ENCODE measurements at places on chromosomes 1 and 21.

DNA sequence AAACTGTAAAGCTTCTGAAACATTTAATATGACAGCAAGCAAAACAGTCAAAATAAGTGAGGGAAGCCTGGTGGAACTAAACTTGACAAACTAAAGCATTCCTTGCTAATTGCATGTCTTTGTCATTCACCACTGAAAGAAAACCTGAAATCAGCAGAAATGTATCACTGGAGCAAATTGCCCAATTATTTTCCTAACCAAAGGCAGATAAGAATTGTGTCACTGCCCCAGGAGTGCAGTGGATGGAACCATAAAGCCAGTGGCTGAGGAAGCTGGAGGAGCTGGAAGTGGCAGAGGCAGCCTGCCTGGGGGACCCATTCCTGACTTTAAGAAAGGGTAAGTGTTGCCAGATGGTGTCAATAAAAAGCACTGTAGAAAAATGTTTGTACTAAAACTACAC is 2.7 kb upstream of the SLC30A10 start:
- DNase-seq, result no peak

DNA sequence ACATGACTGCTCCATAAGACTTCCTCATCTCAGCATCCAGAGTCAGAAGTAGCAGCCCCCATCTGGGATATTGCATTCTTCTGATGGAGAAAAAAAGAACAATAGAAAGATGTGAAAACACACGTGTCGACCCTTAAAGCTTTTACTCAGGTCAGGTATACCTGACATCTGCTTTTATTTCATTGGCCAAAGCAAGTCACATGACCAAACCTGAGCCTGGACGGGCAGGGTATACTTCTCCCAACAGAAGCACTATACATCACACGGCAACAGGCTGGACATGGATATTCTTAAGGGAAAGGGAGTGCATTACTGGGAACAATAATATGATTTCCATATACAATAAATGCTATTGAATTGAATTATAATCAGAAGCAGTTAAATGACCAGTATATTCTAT is 243.3 kb downstream of the LMO4 start:
- DNase-seq, result no peak

DNA sequence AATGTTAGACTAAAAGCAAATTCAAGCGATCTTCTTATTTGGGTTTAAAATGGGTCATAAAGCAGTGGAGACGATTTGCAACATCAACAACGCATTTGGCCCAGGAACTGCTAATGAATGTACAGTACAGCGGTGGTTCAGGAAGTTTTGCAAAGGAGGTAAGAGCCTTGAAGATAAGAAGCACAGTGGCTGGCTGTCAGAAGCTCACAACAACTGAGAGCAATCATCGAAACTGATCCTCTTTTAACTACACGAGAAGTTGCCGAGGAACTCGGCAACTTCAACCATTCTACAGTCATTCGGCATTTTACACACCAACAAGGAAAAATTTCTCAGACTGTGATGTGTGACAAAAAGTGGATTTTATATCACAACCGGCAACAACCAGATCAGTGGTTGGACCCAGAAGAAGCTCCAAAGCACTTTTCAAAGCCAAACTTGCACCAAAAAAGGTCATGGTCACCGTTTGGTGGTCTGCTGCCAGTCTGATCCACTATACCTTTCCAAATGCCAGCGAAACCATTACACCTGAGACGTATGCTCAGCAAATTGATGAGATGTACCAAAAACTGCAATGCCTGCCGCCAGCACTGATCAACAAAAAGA is 47.9 kb downstream of the ASH1L start:
- DNase-seq, result no peak

- DNase-seq, result no peak
These were observed 2.7 kb upstream of the PTPN22 start for GRCh38 chr1:113874012-113874879.

GRCh38 chr1:18348354-18348753 is 132.4 kb upstream of the KLHDC7A start:
- DNase-seq, result no peak

- no peak for DNase-seq
These were observed 20.3 kb upstream of the C2CD2 start for GRCh38 chr21:41973861-41974751.

- DNase-seq, result no peak
These were observed 10.0 kb downstream of the PLA2G2D start for GRCh38 chr1:20109223-20109856.

DNA sequence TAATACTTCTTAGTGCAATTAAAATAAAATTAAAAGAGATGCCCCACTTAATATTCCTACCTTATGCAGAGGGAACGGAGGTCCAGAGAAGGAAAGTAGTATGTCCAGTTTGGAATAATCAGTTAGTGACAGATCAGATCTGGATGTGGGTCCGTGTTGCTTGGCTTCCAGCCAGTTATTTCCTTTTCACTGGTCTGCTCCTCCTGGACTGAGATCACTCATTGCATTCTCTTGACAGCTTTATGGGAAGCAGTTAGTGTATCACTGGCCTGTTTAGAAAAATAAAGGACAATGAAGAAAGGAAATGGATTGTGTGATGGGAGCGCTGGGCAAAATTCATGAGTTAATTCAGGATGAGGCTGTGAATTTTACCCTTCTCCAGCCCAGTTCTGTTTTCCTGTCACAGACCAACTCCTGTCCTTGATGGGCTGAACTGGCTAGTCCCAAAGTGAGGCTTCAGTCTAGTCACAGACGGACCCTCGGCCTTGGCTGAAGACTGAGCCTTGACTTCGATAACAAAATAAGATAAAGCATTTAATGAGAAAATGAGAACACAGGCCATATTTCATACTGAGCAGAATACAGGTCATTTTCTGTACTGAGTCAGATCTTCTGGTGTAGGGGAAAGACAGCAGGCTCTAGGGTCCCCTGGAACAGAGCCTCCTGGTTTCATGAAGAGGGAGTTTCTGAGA is 85.2 kb upstream of the TRABD2B start:
- DNase-seq, result no peak

DNA sequence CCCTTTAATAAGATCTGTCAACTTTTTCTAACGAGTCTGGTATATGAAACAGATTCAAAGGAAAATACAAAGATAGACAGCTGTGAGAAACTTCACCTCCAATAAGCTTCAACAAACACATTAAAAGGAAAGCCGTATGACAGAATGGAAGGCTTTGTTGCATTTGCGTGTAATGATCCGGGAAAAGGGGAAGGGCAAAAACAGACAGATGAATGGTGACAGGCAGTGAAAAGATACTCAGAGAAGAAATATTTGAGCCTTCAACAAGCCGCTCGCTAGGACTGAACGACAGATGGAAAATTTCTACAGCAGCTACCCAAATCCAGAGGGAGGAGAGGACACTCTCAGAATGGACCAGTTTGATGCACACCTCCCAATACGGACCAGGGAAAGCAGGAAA is 14.9 kb downstream of the COPA start:
- DNase-seq, result no peak

GRCh38 chr1:29649189-29650040 is 413.1 kb downstream of the PTPRU start:
- no peak for DNase-seq

- no peak for DNase-seq
These were observed 719.0 kb downstream of the RWDD3 start for GRCh38 chr1:95953015-95953414.

DNA sequence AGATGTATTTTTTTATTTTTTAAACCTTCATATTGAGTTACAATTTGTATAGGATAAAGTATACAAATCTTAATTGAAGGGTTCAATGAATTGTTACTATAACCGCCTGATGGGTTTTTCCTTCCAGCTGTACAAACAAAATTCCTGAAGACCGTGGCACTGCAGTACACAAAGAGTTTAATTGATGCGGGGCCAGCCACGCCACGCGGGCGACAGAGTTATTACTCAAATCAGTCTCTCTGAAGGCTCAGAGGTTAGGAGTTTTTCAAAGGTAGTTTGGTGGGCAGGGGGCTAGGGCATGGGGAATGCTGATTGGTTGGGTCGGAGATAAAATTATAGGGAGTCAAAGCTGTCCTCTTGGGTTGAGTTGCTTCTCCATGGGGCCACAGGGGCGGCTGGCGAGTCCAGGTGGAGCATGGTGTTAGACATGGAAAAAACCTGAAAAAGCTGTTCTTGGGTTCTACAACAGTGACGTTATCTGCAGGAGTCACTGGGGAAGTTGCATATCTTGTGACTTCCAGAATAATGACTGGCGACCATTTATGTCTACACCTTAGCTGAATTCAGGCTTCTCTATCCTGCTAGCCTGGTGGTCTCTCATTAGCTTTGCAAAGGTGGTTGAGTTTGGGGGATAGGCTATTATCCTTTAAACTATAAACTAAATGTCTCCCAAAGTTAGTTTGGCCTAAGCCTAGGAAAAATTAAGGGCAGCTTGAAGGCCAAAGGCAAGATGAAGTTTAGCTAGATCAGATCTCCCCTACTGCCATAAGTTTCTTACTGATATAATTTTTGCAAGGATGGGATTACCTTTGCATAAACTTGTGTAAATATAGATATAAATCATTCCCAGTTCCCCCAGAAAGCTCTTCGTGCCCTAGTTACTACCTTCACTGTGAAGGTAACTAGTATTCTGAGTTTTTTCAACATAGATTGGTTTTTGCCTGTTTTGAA is 13.0 kb upstream of the TMEM9 start:
- DNase-seq, result no peak

- no peak for DNase-seq
These were observed 6.3 kb downstream of the JMJD4 start for GRCh38 chr1:227728892-227729143.

DNA sequence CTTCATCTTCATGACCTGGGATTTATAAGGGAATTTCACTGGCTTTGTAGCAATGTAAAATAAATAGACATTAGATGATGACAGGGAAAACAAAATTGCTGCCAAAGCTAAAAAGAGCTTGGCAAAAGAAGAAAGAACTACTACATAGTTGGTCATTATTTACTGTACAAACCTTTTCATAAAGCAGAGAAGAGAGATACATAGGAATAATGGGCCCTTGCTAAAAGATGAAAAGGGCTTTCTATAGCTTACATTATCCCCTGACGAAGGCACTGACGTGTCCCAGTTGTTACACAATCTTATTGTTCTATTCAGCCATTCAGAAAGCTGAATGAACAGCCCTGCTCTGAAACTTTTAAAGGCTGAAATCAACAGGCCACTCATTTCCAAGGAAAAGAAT is 57.1 kb downstream of the ZC3H11B start:
- DNase-seq, result no peak

GRCh38 chr1:191888996-191889622 is 269.2 kb upstream of the RGS18 start:
- no peak for DNase-seq

- DNase-seq, result no peak
These were observed 59.5 kb upstream of the WLS start for GRCh38 chr1:68291688-68292384.

DNA sequence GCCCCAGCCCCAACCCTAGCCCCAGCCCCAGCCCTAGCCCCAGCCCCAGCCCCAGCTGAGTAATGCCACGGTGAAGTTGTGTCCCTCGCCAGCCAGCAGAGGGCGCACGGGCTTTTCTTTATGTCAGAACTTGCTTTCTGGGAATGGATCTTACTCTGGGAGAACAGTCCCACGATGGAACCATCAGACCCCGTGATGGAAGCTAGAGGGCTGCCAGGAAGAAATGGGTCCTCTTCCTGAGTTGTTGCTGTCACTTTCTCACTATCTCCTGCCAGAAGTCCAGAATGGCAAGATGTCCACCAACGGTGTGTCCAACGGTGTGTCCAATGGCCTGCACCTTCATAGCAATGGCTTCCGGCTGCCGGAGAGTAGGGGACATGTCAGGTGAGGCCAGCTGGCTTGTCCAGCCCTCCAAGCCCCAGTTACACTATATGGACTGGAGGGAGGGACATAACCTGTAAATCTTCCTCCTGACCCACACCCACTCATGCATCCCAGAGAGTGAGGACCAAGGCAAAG is 25.1 kb upstream of the TMEM222 start:
- DNase-seq, result peak; percentile 32

DNA sequence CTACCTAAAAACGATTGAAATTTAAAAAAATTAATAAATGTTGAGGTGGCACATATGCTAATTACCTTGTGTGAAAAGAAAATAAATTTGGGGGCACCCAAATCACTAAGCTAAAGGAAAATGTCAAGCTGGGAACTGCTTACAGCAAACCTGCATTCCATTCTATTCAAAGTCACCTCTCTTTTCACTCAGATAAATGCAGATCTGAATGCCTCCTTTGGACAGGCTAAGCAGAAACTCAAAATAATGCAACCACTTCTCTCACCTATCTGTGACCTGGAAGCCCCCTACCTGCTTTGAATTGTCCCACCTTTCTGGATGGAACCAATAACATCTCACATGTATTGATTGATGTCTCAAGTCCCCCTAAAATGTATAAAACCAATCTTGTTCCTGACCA is 628.7 kb downstream of the AMY1C start:
- DNase-seq, result no peak

GRCh38 chr1:84703431-84703830 is 13.2 kb upstream of the SSX2IP start:
- no peak for DNase-seq

DNA sequence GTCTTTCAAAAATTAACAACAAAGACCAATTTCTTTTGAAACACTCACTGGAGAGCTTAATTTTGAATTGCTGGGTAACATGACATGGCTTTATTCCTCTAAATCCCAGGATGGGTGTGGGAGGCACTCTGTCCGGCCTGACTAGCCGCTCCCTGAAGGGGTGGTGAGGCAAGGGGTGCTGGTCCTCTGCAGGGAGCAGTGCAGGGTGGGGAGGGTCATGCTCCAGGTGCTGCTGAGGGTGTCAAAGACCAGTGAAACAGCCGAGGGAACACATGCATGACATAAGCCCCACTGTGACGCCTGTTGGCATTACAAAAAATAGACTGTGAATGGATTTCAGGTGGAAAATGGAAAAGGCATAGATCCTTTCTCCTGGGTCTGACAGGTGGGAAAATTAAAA is 223.7 kb downstream of the VAV3 start:
- no peak for DNase-seq

- DNase-seq, result no peak
These were observed 512.2 kb upstream of the NR5A2 start for GRCh38 chr1:199515261-199515660.

DNA sequence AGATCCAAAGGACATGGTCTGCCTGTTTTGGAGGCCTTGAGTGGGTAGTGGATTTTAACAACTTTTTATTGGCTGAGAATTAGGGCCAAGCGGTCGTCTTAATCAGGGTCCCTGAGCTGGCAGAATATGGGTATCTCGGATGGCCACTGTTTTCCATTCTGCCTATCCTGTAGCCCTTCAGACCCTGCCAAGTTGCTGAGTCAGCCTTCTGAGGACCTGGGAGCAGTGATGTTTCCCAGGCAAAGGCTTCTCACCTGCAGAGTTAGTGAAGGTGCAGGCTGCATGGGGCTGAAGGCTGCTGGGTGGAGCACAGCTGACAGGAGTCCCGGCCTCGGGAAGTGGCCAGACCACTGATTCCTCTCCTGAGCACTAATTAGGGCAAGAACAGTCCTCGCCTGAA is 11.4 kb downstream of the RASSF5 start:
- DNase-seq, result no peak

GRCh38 chr1:156513185-156513584 is 12.6 kb upstream of the MEF2D start:
- no peak for DNase-seq

- DNase-seq, result peak; percentile 54
These were observed 17.6 kb downstream of the ATP8B2 start for GRCh38 chr1:154342836-154343472.

Measured in stimulated activated CD8-positive, alpha-beta memory T cell treated with anti-CD3 and anti-CD28 coated beads, Interleukin-15, amount 100 ng/mL, for 4 hours (primary cell).